ENCODE measurements at places on chromosomes 3 and 15.

- no peak for DNase-seq
Measured at GRCh38 chr15:49490966-49491365, 67.9 kb downstream of the FGF7 start.

- no peak for DNase-seq
Measured at GRCh38 chr15:100266166-100266565, 75.6 kb downstream of the ADAMTS17 start.

- peak; percentile 72 for DNase-seq
Measured at GRCh38 chr3:40505599-40506462, at the start of gene ZNF620. Gene ZNF620, plus strand, starts transcription at chr3:40506039. Its CDS starts 314 bp downstream, at chr3:40506353.

DNA sequence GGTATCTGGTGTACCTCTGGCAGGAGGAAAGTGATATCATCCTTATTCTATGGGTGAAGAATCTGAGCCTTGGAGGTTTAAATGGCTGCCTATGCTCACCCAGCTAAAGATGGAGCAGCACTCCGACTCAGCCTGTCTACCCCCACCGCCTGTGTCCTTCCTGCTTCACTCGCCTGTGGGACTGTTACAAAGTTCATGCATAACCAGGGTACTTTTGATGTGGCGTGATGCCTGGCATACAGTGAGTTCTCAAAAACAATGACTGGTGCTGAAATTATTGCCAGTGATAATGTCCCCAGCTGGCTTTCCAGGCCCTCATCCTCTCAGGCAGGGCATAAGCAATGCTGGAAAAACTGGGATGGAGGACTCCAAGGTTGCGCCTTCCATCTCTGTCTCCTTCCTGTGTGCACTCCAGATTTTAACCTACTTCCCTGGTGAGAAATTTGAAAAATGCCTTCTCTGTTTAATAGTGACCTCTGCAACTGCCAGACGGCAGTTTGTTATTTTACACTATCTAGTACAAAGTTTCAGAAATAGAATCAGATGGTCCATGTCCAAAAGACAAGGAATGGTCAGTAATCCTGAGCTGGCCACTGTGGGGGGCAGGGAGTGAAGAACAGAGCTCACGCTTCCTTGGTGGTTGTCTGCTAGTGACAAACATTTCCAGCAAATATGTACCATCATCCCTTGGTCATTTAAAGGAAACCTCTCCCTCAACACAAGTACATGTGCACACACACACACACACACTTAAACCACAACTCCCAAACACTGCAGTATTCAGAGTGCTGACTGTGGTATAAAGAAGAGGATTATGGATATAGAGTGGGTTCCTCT lies 86.5 kb upstream of the NMNAT3 start:
- DNase-seq = no peak

- no peak for DNase-seq
Measured at GRCh38 chr15:88705769-88706165, 67.0 kb downstream of the ISG20 start.

DNA sequence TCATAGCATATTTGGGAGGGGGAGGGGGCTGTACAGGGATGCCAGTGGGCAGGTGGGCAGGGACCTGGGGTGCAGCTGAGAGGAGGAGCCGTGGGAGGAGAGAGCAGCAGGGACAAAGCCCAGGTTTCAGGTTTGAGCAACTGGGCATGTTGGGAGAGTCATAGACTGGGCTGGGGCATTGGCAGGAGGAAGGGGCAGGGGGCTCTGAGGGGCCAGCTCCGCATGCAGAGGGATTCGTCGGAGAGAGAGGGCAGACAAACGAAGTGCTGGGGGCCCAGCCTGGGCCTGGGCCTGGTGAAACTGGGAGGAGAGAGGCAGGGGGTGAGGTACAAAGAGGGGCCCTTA lies 25.2 kb downstream of the RASGRF1 start:
- DNase-seq = no peak

- DNase-seq = no peak
Measured at GRCh38 chr3:123330441-123330991, 118.4 kb downstream of the ADCY5 start.

DNA sequence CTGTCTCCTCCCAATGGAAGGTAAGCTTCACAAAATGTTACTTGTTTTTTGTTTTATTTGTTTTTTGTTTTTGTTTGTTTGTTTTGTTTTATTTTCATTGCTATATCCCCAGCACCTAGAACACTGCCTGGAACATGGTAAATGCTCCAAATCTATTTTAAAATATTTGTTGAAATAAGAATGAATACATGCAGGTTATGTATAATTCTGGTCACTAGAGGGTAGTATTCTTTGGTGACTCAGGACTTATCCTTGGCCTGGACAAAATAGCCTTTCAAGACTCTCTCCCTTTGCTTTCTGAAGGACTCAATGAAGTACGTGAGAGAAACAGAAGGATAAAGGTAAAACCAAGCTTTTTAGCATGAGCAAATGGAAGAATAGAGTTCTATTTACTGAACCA lies 46.9 kb upstream of the PPP2R3A start:
- no peak for DNase-seq

- no peak for DNase-seq
Measured at GRCh38 chr15:78149805-78150751, 916 bp downstream of the IDH3A start.

DNA sequence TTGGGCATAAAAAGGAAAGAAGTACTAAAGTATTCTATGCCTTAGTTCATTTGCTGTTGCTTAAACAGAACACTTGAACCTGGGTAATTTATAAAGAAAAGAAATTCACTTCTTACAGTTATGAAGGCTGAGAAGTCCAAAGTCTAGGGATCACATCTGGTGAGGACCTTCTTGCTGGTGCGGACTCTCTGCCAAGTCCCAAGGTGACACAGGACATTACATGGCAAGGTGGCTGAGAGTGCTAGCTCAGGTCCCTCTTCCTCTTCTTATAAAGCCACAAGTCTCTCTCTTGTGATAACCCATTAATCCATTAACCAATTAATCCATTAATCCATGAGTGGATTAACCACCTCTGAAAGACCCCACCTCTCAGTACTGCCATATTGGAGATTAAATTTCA lies 3.1 kb upstream of the ZBTB38 start:
- no peak for DNase-seq

- DNase-seq = peak; percentile 62
Measured at GRCh38 chr3:197456261-197457091, 99.3 kb downstream of the BDH1 start.

GRCh38 chr15:101142711-101143110 lies 109.1 kb downstream of the CHSY1 start:
- no peak for DNase-seq

GRCh38 chr3:165462636-165463334 lies 266.6 kb upstream of the SLITRK3 start:
- no peak for DNase-seq

DNA sequence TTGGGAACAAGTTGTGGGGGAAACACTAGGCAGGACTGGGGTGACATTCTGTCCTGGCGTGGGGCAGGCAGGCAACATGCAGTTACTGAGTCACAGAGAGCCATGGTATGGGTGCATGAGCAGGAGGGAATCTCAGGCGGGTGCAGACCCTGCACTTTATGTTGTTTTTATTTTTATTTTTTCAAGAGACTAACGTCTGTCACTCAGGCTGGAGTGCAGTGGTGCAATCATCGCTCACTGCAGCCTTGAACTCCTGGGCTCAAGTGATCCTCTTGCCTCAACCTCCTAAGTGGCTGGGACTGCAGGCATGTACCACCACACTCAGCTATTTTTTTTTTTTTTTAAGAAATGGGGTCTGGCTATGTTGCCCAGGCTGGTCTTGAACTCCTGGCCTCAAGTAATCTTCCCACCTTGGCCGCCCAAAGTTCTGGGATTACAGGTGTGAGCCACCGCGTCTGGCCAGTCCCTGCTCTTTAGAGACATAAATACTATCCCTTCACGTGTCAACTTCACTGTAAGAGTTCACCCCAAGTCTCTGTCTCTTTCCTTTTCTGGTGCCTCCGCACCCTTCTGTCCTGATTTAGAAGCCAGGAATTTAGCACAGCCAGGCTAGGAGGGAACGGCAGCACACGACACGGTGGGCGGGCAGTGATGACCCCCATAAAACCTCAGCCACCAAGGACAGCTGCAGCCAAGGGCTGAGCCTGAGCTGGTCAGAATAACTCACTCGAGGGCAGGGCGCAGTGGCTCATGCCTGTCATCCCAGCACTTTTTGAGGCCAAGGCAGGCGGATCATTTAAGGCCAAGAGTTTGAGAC lies 72.8 kb upstream of the IQSEC1 start:
- DNase-seq = no peak

GRCh38 chr3:140748903-140749302 lies 71.0 kb downstream of the TRIM42 start:
- DNase-seq = no peak

GRCh38 chr3:170835336-170835735 lies 34.7 kb downstream of the RPL22L1 start:
- no peak for DNase-seq

- DNase-seq = no peak
Measured at GRCh38 chr15:94086341-94086740, 145.0 kb upstream of the MCTP2 start.

- DNase-seq = peak; percentile 42
Measured at GRCh38 chr3:114155370-114155821, 23.5 kb downstream of the DRD3 start.

- no peak for DNase-seq
Measured at GRCh38 chr3:88084097-88084501, 25.0 kb downstream of the ZNF654 start.

DNA sequence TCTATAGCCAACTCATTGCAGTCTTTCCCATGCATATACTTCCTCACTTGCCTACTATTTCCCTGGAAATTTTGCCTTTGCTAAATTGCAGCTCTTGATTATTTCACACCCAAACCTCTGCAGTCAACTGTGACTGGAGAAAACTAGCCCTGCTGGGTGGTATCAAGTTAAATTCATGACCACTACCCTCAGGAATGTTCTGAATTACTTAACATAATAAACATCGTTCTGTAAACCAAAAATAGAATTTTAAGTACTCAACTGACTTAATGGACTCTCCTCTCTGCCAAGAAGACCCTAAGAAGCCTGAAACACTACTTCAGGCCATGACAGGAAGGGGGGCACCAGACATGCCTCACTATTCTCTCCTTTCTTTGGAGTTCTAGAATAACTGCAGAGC lies 1278.0 kb upstream of the GBE1 start:
- no peak for DNase-seq

DNA sequence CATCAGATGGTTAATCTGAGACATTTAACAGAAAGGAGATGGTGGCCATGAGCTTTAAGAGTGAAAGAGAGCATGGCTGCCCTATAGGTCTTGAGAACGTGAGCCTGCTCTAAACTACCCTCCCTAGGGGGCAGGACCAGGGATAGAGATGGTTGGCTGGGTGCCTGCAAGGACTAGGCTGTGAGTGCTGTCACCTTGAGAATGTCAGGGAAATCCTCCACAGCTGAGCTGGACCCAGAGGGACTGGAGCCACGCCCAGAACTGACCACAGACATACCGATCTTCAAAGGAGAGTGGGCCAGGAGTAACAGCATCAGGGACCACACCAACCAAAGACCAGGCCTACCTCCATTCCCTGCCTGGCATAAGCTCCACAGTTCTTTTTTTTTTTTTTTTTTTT lies 53.6 kb upstream of the UBE2E1 start:
- no peak for DNase-seq

GRCh38 chr15:65400760-65401610 lies 21.8 kb downstream of the IGDCC4 start:
- peak; percentile 60 for DNase-seq

DNA sequence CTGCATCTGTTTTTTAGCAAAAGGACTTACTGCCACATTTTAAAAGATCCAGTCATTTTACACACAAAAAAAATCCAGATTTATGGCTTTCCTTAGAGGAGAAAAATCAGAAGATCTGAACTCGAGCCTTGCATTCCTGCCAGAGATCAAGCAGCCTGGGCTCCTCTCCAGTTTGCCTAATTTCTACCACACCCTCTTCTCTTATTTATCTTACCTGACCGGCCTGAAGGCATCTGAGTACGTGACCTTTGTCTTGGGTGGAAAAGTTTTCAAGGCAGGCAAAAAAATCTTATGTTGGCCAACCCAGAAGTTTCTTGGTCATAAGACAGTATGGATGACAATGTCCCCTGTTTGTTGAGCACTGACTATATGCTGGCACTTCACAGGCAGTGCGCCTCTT lies 60.3 kb downstream of the CHRD start:
- no peak for DNase-seq

- no peak for DNase-seq
Measured at GRCh38 chr15:50350621-50351020, 4.4 kb downstream of the GABPB1 start.

DNA sequence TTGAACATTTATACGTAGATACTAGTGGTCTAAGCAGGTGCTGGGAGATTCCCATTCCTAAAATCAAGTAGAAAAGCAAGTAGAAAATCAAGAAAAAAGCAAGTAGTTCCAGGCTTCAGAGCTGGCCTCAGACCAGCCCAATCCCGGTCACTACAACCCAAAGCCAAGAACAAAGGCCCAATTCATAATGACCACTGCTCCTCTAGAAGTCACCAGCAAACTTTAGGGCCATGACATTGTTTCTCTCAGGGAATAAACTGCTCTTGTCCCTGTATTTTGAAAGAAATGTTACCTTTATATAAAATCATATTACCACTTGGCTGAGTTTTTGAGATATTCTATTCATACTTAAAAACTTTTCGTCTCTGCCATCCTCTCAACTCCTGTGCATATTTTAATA lies 106.3 kb upstream of the IL12A start:
- DNase-seq = no peak

DNA sequence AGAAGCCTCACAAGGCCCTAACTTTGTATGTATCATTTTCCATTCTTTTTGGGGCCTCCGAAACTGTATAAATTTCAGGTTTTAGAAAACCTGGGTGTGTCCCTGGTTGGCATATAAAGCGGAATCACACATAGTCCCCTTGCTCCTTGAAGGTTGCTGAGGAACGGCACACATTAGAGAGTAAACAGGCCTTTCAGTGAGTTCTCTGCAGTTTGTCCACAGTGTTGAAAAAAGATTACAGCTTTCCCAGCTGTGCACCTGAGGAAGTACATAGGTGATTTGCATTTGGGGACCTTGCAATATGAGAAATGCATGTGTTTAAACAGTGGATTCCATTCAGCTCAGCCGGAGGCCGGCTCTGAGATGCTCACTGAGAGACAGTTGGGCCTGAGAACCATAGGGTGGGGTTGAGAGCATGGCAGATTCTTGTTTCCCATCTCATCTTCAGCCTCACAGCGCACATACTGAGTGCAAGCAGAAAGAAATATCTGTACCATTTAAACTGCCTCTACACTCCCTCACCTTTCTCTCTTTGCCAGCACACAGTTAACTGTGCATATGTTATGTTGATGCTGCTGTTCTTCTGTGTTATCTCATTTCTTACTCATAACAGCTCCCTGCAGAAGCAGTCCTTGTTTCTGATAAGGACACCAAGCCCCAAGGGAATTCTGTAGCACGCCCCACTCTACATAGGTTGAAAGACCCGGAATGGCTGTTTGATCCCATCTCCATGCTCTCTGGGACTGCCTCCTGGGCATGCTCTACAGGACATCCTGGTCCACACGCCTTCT lies 60.4 kb downstream of the BOC start:
- no peak for DNase-seq
